Neural crest cell (in vitro differentiated cells): ENCODE measurements at places on chromosomes 11 and 22.

DNA sequence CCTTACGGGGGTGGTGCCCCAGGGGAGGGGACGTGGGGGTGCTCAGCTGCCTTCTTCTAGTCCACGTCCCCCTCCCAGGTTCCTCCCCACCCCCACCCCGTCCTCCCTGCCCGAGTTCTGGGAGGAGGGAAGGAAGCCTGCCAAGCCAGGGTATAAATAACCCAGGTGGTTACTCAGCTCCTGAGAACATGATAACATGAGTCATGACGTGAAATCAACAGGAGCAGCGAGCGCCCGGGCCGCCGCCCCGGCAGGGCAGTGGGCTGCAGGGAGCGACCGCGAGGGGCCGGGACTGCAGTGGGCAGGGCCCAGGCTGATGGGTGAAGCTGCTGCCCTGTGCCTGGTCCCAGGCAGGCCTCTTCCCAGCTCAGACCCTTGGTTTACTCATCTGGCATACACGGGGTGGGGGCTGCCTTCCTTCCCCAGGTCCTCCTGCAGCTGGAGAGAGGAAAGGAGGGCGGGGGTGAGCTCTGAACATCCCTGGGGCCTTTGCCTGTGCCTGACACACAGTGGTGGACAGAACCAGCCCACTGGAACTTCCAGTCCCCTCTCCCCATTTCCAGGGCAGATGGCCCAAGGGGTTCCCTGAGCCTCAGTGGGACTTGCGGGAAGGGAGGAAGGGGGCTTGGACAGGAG lies 8.8 kb upstream of the PDGFB start:
- DNase-seq: no peak

- DNase-seq: no peak
These were observed 1.2 kb upstream of the FAR1 start for GRCh38 chr11:13667245-13667644.

DNA sequence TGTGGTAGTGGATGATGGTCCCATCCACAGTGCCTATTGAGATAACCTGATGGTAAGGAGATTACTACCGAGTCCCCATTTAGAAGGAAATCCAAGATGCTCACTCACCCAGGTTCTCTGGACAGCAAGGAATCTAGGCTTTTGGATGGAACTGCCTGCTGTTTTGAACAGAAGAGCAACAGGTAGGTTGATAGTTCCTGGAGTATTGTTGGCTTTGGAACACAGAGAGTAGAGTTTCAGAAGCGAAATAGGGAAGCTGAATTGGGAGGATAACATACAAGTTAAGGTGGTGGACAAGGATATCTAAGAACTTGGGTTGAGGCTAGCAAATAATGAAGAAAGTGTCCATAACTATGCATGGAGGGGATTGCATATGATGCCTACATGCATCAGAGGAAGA lies 27.6 kb downstream of the SLC22A6 start:
- no peak for DNase-seq

- no peak for DNase-seq
These were observed 222.5 kb downstream of the ST3GAL4 start for GRCh38 chr11:126578021-126578420.

GRCh38 chr11:107840129-107840484 lies 18.5 kb downstream of the SLC35F2 start:
- no peak for DNase-seq

DNA sequence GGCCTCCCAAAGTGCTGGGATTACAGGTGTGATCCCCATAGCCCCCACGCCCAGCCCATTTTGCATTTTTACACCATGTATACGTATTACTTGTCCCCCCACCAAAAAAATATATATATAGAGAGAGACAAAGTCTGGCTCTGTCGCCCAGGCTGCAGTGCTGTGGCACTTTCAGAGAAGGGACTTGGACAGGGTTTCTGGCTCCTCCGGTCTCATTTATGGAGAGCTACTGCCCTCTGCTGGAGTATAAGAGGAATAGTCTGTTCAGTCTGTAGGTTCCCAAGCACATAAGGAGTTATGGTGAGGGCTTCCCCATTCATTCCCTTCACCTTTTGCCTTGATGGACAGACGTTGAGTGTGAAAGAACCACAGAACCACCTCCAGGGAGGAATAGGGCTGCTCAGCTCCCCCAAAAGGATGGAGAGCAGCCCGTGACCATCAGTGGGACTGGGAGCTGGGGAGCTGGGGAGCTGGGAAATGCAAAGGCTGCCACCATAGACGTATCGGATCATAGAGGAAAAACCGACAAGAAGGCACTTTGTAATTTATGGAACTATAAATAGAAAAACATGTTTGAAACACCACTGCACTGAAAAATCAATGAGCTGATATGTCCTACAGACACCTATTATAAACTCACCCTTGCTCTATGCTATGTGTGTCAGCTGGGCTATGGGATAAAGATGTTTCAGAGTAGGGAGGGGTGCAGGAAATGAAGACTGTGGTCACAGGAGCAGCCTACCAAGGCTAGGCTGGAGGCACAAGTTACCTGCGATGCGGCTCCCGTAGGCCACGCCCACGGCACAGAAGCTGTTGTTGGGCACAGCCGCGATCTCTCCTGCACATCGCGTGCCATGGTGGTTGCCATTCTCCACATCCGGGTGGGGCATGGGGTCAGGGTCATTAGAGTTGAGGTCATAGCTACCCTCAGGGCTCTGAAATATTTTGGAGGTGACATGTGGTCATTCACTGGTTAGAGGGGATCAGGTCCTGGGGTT lies 5.2 kb downstream of the PCSK7 start:
- DNase-seq: peak; percentile 38

GRCh38 chr11:76661306-76661751 lies 9.2 kb downstream of the LRRC32 start:
- no peak for DNase-seq

GRCh38 chr22:31623592-31624304 lies 38.3 kb downstream of the PISD start:
- no peak for DNase-seq

GRCh38 chr11:31441296-31441695 lies 68.1 kb downstream of the IMMP1L start:
- DNase-seq: no peak

DNA sequence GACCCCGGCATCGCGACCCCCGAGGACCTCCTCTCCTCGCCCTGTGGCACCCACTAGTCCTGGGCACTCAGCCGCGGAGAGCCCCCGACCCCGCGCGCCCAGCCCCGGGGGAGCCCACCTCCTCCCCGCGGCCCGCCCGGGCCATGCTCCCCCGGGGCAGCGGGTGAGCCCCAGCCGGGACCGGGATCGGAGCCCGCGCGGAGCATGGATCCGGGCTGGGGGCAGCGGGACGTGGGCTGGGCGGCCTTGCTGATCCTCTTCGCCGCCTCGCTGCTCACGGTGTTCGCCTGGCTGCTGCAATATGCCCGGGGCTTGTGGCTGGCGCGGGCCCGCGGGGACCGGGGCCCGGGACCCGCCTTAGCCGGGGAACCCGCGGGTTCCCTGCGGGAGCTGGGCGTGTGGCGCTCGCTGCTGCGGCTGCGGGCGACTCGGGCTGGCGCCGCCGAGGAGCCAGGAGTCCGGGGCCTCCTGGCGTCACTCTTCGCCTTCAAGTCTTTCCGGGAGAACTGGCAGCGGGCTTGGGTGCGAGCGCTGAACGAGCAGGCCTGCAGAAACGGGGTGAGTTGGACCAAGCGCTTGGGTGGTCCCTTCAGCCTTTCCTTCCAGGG lies 498 bp downstream of the C2CD2L start:
- no peak for DNase-seq

- no peak for DNase-seq
These were observed 1.4 kb downstream of the PACSIN3 start for GRCh38 chr11:47184711-47185304.

DNA sequence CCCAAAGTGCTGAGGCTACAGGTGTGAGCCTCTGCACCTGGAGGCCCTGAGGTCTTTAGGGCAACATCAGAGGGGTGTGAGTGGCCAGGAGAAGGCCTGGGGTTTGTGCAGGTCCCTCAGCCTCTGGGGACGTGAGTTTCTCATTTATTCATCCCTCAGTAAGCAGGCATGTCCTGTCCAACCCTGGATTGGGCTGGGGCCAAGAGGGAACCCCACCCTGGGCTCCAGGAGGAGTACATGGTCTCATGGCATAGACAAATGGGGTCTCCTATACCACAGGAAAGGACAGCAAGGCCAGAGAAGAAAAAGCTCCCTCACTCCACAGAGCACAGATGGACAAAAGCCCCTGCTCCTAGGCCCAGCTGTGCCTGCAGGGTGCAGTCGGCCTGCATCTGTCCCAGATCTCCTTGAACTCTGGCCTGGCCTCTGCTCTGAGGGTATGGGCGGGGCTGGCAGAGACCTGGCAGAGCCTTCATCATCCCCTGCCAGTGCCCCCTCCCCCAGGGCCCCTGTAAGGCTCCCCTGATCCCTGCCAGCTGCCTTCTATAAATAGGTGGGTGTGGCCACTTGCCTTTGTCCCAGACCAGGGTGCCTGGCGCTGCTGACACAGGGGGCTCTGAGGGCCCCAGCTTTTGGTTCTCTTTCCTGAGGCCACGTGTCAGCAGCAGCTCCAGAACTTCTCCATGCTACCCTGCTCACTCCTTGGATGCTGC lies 34.6 kb downstream of the A4GALT start:
- DNase-seq: no peak

DNA sequence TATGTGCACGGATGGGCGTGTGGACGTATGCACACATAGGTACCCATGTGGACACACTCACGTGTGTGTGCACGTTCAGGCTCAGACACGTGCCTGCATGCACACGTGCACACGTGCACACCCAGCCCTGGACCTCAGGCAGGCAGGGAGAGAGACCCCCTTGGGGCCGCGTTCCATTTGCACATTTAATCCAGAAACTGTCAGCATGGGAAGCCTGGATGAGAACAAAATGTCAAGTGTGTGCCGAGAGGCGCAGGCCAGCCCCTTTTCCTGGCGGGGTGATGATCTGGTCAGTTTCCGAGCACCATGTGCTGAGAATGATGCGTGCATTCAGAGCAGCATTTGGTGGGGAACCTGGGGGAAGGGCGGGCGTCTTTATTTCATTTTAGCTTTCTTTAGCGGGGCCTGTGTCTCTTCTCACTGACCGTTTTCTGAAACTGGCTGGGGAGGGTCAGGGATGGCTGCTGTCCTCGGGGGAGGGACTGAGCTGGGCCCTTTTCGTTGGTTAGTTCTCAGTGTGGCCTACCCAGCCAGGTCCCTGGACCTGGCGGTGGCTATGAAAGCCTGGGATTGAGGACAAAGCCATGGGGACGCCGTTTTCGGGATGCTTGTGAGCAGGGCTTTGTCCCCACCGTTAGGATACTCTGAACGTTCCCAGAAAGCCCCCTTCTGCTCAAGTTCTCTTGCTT lies 96.3 kb downstream of the KCNQ1 start:
- DNase-seq: no peak

- peak; percentile 77 for DNase-seq
These were observed 298.3 kb downstream of the NTM start for GRCh38 chr11:131668500-131669400.

GRCh38 chr11:117782101-117782500 lies 14.9 kb downstream of the DSCAML1 start:
- no peak for DNase-seq

DNA sequence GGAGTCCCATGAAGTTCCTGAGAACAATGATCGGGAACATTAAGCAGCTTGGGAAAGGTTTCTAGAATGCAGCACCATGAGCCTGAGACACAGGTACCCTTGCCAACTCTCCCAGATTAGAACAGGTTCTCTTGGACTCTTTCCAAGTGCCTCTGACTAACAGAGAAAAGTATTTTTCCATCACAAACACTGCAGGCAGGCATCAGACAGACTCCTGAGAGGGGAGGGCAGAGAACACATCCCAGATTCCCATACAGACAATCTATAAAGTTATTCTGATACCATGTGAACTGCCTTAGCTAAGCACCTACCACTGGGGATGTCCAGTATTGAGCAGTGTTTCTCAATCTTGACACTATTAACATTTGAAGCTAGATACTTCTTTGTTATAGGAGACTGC lies 27.3 kb downstream of the SERGEF start:
- DNase-seq: no peak

DNA sequence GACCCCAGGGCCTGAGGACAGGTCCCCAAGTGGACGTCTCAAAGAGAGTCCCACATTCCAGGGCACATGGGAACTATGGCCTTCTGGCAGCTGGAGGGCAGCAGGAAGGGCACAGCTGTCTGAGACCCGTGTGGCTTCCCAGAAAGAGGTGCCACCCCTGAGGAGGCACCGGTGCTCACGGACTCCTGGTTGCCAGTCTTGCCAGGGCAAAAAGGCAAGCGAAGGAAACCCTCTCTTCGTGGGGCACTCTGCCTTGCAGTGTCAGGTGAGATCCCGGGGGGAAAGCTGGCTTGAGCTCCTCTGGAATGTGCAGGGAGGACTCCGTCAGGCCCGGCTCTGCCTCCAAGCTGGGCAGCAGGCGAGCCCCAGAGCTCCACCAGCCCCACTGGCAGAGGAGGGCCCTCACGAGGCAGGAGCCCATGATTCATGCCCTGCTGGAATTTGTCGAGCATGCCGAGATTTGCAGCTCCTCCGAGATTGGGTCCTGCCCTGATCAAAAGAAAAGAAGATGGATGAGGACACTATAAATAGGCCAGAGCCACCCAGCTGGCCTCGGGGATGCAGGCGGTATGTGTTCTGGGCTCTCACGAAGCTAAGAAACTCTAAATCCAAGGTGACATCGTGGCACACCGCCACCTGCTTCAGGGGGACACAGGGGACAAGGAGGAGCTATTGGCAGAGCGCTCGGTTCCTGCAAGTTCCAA lies 9.9 kb upstream of the CELSR1 start:
- no peak for DNase-seq

DNA sequence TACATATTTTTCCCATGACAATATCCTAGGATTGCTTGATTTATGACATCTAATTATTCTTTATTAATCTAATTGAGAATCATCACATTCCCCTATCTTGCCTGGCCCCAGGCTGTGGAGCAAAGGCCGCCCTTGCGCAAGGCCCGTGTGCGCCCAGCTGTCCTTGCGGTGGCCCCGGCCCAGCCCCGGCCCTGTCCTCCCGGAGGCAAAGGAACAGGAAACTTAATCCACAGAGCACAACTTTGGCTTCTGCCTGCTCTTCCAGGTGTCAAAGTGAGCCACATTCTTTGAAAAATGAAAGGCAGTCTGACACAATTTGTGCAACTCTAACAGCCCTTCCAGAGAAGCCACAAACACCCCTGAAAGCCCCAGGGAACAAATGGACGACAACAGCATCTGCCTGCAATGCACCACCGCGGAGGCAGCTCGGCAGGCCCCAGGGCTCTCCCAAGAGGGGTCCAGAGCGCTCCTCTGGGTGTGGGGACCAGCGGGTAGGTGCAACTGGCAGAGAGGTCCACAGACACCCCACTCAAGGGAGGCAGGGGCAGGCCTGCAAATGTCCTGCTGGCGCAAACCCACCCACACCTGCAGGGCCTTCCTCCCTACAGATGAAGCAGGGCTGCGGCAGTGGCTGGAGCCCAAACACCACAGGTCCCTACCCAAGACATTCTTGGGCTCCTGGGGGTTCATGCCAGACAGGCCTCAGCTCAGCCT lies 30.3 kb downstream of the GNB1L start:
- no peak for DNase-seq

DNA sequence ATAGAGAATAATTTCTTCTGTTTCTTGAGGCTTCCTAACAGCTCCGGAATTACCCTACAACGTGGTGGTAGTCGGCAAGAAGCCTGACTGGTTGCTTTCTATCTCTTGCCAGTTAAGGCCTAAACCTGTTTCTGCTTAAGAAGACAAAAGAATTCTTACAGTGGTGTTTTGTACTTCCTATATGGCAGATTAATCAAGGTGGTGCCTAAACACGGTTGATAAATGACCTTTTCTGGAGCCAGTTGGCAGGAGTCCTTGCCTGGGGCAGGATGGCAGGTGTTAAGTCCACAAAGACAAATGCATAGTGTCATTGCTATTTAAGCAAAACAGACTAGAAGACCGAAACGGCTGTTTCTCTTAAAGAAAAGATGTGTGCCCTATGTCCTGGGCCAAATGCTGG lies 9.9 kb downstream of the GVQW3 start:
- DNase-seq: no peak

GRCh38 chr11:81852896-81853295 lies 880.8 kb downstream of the FAM181B start:
- no peak for DNase-seq

GRCh38 chr11:93564895-93565294 lies 21.7 kb upstream of the SMCO4 start:
- DNase-seq: no peak
